RPMI7951 (cell line): ENCODE measurements at places on chromosomes 7 and 10. TPM values are rescaled to one million over a fixed set of nuclear protein-coding genes. Genes with fewer than 3 reads are reported as not detected.
A peak's percentile ranks its signal among the peaks of the same experiment; 100 is the strongest.

GRCh38 chr7:171912-172515 lies 20.4 kb upstream of the FAM20C start:
- DNase-seq: no peak

DNA sequence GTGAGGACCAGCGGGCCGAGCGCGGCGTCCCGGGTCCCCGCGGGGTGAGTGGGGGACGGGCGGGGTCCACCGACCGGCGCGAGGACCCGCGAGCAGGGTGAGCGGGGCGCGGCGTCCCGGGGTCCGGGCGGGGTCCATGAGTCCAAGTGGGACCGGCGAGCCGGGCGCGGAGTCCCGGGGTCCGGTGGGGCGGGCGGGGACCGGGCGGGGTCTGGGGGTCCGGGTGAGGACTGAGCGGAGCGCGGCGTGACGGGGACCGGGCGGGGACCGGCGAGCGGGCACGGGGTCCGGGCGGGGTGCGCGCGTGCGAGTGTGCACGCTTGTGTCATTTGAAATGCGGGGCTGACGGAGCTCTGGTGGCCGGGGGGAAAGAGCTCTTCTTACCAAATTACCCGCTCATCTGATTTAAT lies 765 bp downstream of the CELF2 start:
- no peak for DNase-seq

GRCh38 chr7:131042269-131043160 lies 285.2 kb upstream of the MKLN1 start:
- peak; percentile 15 for DNase-seq

The PRSS37 gene
- not detected in 2 replicates for total RNA-seq

- peak; percentile 74 for DNase-seq
Measured at GRCh38 chr10:14536241-14537213, 205.8 kb upstream of the FRMD4A start.

DNA sequence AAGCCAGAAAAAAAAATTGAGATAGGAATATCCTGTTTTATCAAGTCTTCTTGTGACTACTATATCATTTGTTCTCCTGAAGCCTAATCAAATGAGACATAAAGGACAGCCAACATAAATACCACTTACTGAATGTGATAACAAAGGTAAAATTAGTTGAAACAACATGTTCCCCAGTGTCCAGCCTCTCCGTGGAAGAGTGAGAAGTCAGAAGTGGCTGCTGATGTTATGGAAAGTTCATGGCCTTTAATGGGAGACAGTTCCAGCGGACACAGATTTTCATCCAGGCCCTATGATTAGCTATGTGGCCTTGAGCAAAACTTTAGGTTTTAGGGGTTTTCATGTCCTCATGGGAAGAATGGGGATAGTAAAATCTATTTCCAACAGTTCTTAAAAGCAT lies 724.3 kb downstream of the SUGCT start:
- no peak for DNase-seq

DNA sequence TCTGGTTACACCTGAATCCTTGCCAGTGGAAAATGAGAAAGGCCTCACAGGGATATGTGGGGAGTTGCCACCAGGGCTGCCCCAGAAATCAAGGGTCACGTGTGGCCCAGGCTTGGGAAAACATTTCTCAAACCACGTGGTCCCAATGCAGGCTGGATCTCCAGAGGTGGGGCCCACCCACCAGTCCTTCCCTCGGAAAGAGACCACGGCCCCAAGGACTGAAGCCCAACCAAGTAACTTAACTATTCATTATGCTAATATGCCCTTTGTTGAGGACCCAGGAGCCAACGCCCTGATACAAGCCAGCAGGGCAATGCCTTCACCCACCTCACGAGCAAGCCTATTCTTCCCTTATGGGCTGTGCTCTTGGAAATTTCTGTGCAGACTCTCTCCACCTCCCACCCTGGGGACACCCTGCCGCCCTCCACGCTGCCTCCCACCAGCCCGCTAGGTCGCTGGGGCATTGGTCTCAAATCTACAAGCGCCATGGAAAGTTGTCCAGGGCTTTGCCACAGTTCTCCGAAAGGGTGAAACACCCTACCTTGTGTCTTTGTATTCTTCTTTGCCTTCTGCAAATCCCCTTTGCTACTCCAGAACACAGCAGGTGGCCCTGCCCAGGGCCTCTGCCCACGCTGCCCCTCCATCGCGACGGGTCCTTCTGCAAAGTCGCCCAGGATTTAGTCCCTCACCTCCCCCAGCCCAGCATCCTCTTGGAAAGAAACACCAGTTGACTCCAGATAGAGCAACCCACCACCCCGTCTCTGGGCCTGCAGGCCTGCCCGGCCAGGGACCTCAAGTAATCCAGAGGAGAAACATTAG lies 8.8 kb downstream of the TNS3 start:
- DNase-seq: no peak
